Suppressor macrophage (primary cell): ENCODE measurements at places on chromosomes 4 and X.
A peak's percentile ranks its signal among the peaks of the same experiment; 100 is the strongest.

DNA sequence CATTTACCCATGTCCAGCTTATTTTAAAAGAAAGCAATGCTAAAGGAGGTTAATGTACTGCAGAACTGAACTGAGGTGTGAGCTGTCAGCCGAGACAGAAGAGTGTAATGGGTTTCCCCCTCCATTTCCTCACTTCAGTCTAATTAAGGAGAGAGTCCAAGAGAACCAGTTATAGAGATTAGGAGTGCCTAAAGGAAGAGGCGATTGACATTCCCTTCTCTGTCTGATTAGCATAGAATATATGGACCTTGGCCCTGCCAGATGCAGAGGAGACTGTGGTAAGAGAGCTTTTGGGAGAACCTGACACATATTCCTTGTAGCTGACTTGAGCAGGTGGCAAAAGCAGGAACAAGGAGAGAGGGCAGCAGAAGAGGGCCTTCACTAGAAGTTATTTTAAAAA, 137.5 kb upstream of the INPP4B start:
- DNase-seq = no peak

GRCh38 chr4:172202480-172203076, 389.4 kb downstream of the GALNTL6 start:
- peak; percentile 25 for DNase-seq

DNA sequence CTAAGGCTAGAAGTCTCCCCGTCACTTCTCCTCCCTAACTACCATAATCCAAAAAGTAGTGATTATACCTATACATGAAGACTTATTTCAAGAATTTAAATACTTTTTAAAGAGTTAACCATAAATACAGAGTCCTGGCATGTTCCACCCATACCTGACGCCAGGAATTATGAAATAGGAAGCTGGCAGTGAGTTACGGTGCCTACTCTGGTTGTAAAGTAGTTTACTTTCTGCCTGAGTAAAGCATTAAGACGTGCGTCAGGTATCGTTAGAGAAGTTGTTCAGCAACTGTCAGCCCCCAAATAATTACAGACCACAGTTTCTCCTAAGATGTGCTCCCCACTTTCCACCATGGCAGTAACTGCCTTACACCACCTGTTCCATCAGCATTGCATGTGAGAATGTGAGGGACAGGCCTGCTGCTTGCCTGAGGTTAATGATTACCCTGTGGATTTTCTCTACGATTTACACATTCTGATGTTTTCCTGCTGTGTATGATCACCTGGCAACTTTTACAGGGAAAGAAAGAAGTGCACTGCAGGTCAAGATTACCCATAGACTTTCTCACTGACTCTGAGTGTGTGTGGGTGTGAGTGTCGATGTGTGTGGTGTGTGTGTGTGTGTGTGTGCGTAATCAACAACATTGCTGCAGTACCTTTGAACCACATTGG, 92.3 kb upstream of the SLC7A11 start:
- no peak for DNase-seq

DNA sequence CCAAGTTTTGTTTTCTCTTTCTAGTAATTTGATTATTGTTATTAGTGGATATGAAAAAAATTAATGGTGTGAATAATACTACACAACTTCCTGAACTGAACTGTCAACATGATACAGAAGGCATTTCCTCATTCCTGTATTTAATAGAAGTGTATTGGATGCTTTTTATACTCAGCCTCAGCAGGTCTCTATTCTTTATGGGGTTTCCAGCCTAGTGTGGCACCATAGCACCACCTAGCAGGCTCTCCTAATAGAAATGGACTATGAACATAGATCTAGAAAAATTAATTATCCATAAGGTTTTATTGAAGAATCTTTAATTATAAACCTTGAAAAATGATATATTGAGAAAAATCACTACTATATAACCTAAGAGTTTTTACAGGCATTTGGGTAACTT, 52.4 kb downstream of the GLRB start:
- DNase-seq = peak; percentile 10

- no peak for DNase-seq
Measured at GRCh38 chr4:123466080-123466785, 69.6 kb downstream of the SPRY1 start.

GRCh38 chr4:117481742-117482141, 396.4 kb upstream of the TRAM1L1 start:
- no peak for DNase-seq

GRCh38 chrX:31279359-31279758, 207.5 kb upstream of the FTHL17 start:
- DNase-seq = no peak

DNA sequence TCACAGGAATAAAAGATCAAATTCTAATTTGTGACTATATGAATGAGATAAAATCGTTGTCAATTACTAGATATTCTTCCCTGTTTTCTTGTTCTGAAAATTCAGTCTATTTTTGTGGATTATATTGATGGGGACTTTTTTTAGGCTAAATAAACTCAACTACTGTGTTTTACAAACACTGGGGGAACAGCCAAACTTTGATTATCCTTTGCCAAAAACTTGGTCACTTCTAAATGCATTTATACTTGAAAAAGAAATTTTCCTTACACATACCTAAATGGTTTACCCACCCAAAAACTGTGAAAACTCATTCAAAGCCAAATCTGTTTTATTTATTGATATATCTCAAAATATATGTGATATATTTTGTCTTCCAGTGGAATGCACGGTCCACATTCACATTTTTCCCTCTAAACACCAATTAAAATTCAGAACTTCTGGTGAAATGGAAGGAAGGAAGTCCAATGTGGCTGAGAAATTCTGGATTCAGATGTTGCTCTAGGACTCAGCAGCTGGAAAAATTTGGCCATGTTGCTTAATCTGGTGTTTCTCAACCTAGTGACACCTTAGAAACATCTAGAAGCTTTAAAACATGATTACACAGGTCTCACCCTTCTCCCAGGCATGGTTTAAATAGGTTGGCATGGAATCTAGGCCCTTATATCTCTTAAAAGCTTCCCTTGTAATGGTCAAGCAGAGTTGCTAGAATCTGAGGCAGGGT, 28.6 kb upstream of the ARHGAP24 start:
- DNase-seq = no peak
